ENCODE measurements at places on chromosomes 4 and X.

GRCh38 chrX:7680181-7680580 is 162.8 kb upstream of the VCX start:
- DNase-seq, result no peak

GRCh38 chr4:80732010-80732409 is 298.5 kb upstream of the BMP3 start:
- DNase-seq, result no peak

GRCh38 chr4:98932539-98932938 is 3.6 kb upstream of the EIF4E start:
- DNase-seq, result no peak

GRCh38 chr4:915041-915474 is 17.1 kb downstream of the GAK start:
- DNase-seq, result no peak

GRCh38 chrX:154030266-154030665 is 10.6 kb upstream of the IRAK1 start:
- no peak for DNase-seq

DNA sequence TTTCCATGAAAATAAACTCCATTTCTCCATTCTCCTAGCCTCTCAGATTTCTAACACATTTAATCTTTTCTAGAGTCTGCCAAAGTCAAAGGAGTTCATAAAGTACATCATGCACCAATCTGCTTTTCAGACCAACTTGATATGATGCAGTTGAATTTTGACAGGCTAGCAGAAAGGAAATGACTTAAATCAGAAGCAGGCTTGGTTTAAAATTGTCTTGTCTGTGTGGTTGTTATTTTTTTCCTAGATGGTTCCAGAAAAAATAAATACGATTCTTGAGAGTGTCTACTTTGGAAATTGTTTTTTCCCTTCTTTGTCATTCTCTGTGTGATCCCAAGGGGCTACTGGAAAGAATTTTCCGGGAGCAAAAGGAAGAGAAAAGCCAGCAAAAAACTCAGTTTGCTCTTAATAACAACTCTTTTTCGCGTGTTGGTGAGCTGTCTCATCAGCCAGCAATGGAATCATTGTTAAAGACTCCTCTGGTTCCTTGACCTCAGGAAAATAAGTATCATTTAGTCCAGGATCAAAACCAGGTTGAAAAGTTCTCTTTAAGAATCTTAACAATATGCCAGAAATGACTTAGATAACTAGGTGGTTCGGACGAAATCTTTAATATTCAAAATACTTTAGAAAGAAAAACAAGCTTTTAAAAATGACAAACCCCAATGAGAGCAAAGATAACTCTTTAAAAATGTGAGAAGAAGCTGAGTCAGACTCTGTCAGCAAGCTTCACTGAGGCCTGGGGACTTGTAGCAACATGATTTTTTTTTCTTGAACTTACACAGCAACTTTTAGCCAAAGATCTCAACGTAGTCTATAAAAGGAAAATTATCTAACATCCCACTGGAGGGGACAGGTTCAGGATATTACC is 49.7 kb upstream of the GAB1 start:
- DNase-seq, result no peak

DNA sequence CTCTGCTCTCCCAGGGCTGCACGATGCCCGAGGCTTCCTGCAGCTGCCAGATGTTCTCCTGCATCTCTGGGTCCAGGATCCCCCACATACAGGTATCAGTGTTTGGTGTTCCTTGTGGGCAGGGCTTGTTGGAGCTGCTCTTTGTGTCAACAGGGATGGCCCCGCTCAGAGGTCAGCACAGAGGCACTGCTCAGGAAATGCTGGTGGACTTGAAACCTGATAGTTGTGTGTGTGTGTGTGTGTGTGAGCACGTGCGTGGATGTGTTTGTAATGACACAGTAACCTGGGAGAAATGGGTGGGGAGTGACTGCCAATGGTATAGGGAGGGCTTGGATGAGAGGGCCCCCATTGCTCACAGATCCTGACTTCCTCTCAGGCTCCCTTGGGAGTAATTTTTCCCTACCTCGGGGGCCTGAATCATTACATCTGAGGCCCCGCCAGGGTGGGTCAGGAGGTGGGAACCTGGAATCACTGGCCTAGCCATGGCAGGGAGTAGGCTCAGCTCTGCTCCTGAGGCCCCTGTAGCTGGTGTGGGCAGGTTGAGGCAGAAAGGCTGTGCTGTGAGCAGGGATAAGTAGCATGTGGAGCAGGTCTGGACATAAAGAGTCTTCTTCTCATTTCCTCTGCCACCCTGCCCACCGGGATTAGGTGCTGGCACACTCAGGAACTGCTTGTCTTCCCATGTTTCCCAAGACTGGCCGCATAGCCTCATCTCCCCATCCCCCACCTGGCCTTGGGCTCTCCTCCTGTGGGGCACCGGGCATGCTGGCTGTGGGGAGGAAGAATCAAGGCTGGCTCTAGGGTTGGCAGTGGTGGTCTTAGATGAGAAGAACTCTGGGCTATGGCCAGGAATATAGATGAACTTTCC is 2.5 kb upstream of the EFNB1 start:
- no peak for DNase-seq

- DNase-seq, result no peak
These were observed 98.2 kb downstream of the SOWAHB start for GRCh38 chr4:76799718-76800117.

DNA sequence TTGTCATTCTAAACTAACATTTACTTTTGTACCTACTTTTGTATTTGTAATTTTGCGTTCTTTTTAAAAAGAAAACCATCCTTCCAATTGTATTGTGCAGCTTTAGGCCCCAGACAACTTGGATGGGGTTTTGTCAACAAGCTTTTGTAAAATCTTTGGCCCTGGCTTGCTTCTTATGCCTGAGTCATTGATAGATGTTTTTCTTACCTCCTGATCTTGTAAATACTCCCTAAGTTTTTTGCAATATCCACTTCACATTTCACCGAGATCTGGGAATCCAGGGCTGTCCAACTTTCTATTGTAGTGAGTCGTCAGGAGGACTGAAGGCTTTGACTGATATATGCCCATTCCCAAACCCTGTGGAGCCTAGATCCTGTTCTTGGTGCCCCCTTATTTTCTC is 126.9 kb upstream of the GUCY1A1 start:
- DNase-seq, result no peak

DNA sequence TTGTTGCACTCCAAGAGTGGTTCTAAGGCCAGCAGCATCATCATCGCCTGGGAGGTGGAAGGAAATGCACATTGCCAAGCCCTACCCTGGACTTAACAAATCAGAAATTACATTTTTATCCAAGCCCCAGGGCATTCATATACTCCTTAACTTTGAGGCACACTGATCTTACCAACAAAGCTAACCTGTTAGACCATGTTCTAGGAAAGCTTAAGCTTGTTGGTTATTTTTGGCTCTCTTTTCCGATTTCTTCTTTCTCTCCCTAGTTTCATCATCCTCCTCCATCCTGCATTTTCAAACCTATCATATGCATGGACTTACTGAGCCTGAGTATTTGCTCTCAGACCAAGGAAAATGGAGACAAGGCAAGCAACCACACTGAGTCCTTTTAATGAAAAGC is 133.4 kb downstream of the OPHN1 start:
- DNase-seq, result no peak

DNA sequence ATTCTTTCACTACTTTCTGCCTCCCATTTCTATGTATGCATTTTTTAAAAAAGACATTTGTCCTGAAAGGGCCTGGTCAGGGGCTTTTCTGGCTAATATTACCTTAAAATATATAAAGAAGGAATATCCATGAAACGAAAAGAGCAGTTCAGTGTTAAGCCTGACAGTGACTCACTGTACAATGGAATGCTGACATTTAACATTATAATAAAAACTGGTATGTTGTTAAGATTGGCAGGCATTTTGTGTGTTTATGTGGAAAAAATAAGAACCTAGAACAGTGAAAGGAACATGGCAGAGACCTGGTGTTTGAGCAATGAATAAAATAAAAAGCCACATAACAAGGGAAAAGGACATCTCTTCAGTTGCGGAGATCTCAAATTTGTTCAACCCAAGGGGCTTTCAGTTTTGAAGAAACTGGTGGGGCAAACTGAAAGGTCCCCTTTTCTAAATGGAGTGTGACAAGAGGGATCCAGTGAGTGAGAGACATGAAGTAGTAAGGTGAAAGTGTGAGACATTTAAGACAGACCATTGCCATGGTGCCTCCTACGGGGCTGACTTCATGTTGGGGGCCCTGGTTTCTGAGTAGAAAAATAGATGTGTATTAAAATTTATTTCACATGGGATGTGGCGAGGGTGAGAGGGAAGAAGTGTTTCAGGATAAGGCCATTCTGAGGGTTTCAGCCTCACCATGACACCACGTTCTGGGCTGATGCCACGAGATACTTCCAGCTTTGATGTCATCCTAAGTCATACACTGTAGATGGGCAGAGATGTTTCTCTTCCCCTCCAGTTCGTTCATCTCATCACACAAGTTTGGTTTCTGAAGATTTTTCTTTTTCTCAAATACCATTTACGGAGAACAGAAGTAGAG is 324.9 kb downstream of the PPP3CA start:
- DNase-seq, result no peak

- DNase-seq, result no peak
These were observed 269.2 kb upstream of the DDX53 start for GRCh38 chrX:22730542-22730941.

DNA sequence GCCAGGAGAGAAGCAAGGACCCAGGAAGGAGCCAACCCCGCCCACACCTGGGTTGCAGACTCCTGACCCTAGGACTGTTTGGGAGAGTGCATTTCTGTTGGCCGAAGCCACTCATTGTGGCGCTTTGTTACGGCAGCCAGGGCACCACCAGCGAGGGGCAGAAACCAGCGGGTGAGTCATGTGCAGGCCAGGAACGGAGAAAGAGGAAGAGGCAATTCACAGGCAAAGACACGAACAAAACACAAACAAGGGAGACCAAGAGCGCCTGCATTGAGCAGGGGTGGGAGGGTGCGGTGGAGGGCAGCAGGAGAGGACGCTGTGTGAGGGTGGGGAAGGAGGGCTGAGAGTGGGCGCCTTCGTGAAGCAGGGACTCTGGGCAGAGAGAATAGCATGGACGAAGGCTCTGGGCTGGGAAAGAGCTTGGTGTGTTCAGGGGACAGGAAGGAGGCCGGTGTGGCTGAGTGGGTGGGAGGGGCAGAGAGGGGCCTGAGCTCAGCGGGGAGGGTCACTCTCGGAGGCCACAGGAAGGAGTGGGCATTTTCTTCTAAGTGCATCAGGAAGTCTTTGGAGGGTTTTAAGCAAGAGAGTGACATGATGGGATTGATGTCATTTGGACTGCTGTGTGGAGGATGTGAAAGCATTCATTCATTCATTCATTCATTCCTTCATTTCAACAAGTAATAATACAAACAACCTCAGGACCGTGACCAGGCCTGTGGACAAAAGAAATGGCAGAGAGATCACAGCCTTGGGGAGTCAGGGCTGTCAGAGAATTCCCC is 12.2 kb upstream of the WFS1 start:
- DNase-seq, result no peak

DNA sequence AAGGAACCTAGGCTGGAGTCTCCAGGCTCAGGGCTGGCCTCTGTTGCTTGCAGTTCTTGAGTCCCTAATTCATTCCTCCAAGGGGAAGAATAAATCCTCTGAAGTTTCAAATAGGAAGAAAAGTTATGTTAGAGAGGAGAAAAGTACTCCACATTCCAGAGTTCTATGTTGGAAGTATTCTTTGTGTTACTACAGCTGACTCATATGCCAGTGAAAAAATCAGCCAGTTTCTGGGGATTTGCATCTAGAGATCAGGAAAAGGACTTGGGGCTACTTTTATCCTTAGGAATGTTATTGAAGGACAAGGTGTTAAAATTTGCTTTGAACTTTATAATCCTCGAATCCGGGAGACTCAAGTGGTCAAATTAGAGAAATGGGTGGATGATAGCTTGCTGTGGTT is 11.7 kb upstream of the NUDT9 start:
- DNase-seq, result no peak

GRCh38 chrX:32893751-32894150 is 317.6 kb downstream of the DMD start:
- no peak for DNase-seq

DNA sequence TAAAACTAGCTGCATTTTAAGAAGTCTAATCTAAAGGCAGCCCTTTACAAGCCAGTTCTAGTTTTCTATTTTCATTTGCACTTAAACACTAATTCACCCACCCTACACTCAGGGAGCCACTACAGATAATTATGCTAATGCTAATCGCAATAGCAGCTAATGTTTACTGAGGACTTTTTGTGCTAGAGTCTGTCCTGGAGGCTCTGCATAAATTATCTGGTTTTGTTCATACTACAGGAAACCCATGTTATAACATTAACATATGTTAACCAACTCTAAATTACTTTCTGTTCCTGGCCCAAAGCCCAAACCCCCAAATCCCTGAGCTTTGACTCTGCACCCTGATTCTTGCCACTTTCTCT is 480 bp upstream of the RADX start:
- no peak for DNase-seq

GRCh38 chrX:71366674-71367256 is 608 bp downstream of the TAF1 start:
- DNase-seq, result peak; percentile 43

- DNase-seq, result no peak
These were observed 851.7 kb upstream of the PCDH10 start for GRCh38 chr4:132297346-132297745.

DNA sequence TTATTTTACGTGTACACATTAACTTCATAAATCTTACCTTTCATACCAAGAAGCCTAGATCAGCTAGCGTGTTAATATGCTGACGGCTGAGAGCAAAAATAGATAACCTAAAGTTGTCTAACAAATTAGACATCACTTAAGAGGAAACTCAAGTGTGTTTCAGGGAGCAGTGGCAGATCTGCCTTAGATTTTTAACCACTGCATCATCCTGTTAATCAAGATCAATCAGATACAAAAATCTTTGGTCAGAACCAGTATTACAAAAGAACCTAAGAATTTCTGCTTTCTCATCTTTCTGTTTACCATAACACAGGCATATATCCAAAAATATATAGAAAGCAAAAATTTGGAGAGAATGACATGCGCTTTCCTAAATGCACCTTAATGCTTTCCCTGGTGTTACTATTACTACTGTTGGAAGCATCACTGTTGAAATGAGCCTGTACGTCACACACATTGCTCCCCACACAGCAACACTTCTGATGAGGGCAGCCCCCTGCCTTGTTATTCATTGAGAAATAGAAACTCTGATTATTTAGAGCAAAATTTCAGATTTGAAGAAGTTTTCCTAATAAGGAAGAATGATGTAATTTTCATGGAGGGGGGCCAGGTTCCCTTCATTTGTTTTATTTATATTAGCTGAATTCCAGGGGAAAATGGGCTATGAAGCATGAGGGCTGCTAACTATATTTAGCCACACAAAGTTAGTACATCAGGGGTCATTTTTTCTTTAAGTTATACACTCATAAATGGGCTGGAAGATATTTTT is 152.3 kb downstream of the CBR4 start:
- DNase-seq, result no peak

GRCh38 chr4:181958446-181958845 is 284.8 kb upstream of the TENM3 start:
- no peak for DNase-seq

Measured in activated naive CD4-positive, alpha-beta T cell treated with anti-CD3 and anti-CD28 coated beads, Interleukin-2, amount 50 U/mL, for 16 hours (primary cell).